ENCODE measurements at places on chromosomes 6 and 20. TPM values are rescaled to one million over a fixed set of nuclear protein-coding genes. Genes with fewer than 3 reads are reported as not detected.

The RBBP8NL gene
- total RNA-seq: not detected

The NPBWR2 gene
- total RNA-seq: not detected

The MUCL3 gene
- not detected for total RNA-seq

The FABP7 gene
- not detected for total RNA-seq

Measured in B cell (primary cell).